ENCODE measurements at places on chromosomes 2 and 18.

GRCh38 chr2:111661286-111661940 is 222.6 kb downstream of the ANAPC1 start:
- no peak for DNase-seq

DNA sequence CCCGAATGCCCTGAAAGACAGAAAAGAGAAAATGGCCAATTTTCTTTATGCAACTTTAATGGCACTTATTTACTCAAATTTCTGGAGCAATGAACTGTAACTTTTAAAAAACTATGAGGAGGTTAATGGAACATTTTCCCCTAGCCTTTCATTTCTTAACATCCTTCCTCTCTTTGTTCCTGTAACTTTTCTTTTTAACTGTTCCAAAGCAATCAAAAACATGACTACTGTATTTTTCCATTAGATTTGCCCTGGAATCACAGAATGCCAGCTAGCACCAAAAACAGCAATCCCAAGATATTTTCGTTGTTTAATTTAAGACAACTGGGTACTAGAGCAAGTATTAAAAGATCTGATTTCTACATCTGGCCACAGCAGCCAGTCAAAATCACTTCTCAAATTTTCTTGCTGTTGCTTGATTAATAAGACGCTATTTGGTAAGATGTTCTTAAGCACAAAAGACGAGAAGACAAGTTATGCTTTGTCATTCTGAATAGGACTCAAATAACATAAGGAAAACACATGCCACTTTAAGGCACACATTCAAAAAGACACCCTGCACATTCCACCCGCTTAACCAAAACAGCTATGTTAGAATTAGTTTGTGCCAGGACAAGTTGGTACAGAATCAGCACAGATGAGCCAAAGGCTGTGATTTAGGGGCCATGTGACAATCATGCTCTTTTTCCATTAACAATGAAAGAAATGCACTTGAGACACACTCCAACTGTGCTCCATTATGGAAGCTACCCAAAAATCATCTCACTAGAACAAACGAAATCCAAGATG is 3.6 kb downstream of the STARD7 start:
- no peak for DNase-seq

DNA sequence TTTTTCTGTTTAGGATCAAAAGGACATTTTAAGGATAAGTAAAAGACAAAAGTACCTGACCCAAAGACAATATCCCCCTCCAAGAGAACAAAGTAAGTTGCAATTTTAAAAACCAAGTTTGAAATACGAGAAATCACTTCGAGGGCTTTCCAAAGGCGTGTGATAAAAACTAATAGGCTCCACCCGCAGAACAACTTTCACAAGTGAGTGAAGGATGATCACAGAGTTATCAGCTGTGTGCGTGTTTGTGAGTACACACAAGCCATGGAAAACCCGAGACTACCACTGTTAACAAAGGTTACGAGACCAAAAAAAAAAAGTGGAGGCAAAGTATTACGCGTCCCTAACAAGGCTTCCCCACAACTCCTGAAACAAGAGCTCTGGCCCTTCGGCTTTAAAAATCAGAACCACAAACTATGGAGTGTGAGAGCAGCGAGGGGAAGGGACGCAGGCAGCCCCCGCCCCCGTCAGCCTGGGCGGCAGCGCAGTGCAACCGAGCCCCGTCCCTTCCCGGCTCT is 719 bp downstream of the SMAD2 start:
- DNase-seq, result no peak

GRCh38 chr2:101569886-101570520 is 95.1 kb upstream of the RFX8 start:
- DNase-seq, result no peak

DNA sequence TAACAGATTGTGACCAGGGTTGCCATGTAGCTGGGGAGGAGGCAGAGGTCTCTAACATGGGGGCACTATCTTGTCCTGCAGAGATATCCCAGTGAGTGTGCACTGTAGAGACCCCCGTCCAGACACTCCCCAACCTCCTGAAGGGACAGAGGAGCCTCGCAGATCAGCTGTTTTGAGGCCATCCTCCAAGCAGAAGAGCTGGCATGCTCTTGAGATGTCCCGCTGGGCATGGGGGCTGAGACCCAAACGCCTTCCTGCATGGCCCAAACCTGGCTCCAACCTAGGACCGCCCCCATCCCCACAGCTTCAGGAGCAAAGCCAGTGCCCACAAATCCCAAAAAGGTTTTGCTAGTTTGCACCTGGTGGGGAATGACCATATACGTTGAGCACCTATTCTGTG is 2.7 kb upstream of the SLC66A3 start:
- DNase-seq, result no peak

GRCh38 chr2:21379140-21379539 is 255.4 kb downstream of the TDRD15 start:
- DNase-seq, result no peak

DNA sequence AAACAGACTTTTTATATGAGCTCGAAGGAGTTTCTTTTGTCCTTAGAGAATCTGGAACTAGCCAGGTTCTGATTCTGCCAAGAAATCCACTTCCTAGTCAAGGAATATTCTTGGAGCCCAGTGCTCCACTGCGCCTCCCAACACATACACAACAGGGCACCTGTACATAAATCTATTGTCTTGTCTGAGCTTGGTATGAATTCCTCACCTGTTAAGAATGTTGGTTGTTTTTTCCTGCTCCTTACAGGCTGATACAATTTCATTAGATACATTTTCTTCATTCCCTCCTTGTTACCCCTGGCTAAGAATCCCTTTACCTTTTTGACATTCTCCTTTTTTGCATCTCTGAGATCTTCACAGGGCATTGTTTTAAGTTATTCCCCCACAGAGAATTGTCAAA is 56.0 kb upstream of the FZD7 start:
- DNase-seq, result no peak

DNA sequence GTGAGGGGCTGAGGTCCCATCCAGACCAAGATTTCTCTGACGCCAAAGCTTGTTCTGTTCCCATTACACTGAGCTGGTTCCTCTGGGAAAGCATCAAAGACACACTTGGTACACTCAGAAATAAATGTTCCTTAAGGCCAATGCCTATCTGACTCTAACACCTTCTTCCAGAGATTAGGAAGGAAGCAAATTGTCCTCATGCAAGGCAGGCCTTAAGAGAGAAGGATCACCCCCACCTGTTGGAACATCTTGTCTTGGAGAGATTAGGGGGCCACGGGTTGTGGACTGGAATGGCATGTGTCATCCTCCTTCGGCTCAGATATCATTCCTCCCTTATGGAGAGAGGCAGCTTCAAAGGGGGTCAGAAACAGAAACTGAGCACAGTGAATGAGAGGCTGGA is 100.2 kb downstream of the ANKRD44 start:
- no peak for DNase-seq

DNA sequence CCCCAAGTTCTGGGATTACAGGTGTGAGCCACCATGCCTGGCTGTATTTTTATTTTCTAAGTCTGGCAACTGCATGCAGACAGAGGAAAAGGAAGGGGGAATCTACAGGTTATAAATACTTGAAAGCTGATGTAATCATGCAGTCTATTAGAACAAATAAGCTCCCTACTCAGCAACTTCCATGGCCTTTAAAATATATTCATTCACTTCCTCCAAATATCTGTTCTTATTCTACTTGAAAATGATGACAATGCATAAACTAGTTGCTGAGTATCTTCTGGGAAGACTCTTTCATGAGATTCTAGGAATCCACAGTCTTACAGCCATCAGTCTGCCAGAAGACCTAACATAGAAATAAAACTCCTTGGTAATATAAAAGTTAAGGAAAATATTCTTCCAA is 66.9 kb upstream of the NCKAP5 start:
- no peak for DNase-seq

GRCh38 chr18:58966005-58966677 is 101.5 kb downstream of the ZNF532 start:
- no peak for DNase-seq

- DNase-seq, result no peak
These were observed 2.3 kb downstream of the SFXN5 start for GRCh38 chr2:73069041-73069854.

DNA sequence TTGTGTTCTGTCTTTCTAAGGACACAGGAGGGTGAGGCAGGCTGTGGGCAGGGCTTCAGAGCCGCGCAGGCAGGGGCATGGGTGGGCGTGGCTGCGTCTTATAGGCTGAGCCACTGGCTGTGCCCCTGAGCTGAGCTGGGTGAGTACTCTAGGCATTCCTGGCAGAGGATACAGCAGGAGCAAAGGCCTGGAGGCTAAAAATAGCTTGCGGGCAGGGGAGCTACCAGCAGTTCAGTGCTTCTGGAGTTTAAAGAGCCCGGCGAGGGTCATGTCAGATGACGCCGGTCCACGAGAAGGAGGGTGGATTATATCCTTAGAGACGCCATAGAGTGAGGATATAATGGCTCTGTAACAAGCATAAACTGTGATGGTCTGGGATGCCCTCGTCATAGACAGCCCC is 31.5 kb upstream of the PDIA6 start:
- no peak for DNase-seq

- no peak for DNase-seq
These were observed 3.4 kb downstream of the HDLBP start for GRCh38 chr2:241312082-241312481.

- no peak for DNase-seq
These were observed 395.0 kb upstream of the TCF4 start for GRCh38 chr18:55982992-55983391.

- no peak for DNase-seq
These were observed 83.1 kb downstream of the FARSB start for GRCh38 chr2:222572751-222573174.

DNA sequence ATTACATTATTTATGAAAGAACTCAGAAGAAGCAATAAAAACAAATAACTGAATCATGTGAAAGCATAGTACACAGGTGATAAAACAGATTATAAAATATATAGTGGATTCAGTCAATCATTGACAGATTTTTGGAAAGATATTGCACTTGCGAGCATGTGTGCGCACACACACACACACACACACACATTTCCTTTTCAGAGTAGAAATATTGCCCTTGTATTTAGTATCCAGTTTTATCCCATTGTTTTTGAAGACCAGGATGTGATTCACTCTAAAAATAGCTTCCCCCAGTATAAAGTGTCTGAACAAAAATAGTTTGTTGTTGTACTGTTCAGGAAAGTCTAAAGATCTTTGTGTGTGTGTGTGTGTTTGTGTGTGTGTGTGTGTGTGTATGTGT is 145.5 kb downstream of the CALCRL start:
- no peak for DNase-seq

- DNase-seq, result no peak
These were observed 13.9 kb downstream of the MAL start for GRCh38 chr2:95039363-95039762.

DNA sequence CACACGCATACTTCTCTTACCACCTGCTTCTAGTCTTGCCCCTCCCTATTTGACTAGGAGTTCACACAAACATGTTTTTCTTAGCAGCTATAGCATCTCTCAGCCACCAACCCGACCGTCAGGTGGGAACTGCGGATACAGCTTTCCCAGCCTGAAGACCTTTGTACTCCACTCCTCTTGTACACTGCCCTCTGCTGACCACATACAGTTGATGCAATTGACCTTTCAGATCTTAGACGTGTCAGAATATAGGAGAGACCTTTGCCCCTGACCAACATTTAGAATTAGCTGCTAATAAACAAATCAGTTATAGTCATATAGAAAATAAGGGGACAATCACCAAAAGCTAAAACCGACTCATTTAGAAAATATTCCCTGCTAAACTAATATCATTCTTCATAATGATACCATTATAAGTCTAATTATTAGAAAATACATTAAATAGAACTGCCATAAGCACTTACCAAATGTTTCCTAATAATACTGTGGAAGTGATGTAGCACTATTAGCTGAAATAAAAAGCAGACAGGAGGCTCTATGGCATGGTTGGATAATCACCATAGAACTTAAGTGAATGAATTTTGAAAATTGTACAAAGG is 208.4 kb downstream of the RAD51AP2 start:
- no peak for DNase-seq

GRCh38 chr18:62781893-62782292 is 66.6 kb downstream of the PHLPP1 start:
- no peak for DNase-seq

DNA sequence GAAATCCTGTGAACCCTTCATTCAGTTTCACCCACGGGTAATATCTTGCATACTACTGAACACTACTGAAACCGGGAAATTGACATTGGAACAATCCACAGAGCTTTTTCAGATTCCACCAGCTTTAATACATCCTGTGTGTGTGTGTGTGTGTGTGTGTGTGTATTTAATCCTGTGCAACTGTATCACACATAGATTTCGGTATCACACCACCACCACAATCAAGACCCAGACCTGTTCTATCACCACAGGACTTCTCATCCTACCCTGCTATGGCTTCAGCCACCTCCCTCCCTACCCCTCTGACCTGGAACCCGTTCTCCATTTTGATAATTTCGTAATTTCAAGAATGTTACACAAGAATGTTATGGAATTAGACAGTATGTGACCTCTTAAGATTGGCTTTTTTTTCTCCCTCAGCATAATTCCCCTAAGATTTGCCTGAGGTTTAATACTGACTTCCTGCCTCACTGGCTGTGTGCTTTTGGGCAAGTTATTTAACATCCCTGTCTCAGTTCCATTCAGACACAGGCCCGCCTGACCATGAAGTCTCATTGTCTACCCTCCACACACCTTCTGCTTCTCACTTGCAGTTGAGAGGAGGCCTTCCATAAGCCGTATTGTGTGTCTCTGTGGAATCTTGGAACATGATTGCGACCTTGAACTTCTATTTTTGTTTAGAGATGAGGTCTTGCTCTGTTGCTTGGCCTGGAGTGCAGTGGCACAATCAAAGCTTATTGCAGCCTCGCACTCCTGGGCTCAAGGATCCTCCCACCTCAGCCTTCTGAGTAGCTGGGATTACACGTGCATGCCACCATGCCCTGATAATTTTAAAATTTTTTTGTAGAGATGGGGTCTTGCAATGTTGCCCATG is 14.4 kb upstream of the TMEM131 start:
- DNase-seq, result no peak

GRCh38 chr2:223297788-223298187 is 245.8 kb downstream of the KCNE4 start:
- no peak for DNase-seq

DNA sequence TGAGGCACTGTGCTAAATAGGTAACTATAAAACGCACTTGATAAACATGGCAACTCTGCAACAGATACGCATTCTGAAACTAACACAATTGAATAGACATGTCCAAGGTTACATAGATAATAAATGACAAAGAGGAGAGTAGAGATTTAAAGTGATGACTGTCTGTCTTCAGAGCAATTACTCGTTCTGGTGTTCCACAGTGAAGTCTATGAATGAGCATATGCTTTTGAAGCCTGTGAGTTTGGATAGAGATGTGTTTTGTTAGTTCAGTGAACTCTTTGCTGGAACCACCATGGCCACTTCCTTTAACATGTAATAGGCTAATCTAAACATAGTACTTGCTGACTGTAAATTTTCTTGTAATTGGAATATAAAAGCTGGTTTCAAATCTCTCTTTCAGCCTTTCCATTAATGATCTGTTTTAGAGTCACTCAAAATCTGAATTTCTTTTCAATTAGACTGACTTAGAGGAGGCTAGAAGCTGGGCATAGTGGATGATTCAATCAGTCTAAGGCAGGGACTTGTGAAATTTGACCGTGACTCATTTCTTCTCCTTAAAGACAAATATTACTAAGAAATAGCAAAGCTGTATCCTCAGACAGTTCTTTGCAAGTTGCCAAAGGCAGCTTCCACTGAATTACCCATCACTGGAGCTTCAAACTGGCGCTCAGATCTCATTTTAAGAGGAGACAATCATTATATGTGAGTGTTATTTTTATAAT is 1130.1 kb upstream of the CELF4 start:
- DNase-seq, result no peak

GRCh38 chr2:230781130-230781797 is 68.6 kb downstream of the CAB39 start:
- no peak for DNase-seq

GRCh38 chr2:27903649-27904404 is 13.3 kb downstream of the BABAM2 start:
- DNase-seq, result no peak

Data from stimulated activated CD8-positive, alpha-beta memory T cell treated with anti-CD3 and anti-CD28 coated beads, Interleukin-7, amount 100 ng/mL, for 1 hour (primary cell).